ENCODE measurements at places on chromosomes 16 and 17. TPM values are rescaled to one million over a fixed set of nuclear protein-coding genes. Genes with fewer than 3 reads are reported as not detected.

The CCL14 gene
- polyA plus RNA-seq: 18.3 TPM

The CLEC16A gene
- polyA plus RNA-seq: 22.5 TPM

The TBC1D3K gene
- not detected for polyA plus RNA-seq

The PDE6G gene
- 11.2 TPM for polyA plus RNA-seq

The PHOSPHO1 gene
- 2.4 TPM for polyA plus RNA-seq

The TMEM106A gene
- polyA plus RNA-seq: 28.5 TPM

The SPPL2C gene
- polyA plus RNA-seq: not detected

The TMEM235 gene
- not detected for polyA plus RNA-seq

The KRTAP4-5 gene
- polyA plus RNA-seq: not detected

The AATK gene
- 5.2 TPM for polyA plus RNA-seq

The CHD3 gene
- polyA plus RNA-seq: 181 TPM

The NUBP2 gene
- polyA plus RNA-seq: 60.8 TPM

The GAS7 gene
- 16.5 TPM for polyA plus RNA-seq

The TP53TG3C gene
- polyA plus RNA-seq: not detected

The ZDHHC1 gene
- 18.3 TPM for polyA plus RNA-seq

DNA sequence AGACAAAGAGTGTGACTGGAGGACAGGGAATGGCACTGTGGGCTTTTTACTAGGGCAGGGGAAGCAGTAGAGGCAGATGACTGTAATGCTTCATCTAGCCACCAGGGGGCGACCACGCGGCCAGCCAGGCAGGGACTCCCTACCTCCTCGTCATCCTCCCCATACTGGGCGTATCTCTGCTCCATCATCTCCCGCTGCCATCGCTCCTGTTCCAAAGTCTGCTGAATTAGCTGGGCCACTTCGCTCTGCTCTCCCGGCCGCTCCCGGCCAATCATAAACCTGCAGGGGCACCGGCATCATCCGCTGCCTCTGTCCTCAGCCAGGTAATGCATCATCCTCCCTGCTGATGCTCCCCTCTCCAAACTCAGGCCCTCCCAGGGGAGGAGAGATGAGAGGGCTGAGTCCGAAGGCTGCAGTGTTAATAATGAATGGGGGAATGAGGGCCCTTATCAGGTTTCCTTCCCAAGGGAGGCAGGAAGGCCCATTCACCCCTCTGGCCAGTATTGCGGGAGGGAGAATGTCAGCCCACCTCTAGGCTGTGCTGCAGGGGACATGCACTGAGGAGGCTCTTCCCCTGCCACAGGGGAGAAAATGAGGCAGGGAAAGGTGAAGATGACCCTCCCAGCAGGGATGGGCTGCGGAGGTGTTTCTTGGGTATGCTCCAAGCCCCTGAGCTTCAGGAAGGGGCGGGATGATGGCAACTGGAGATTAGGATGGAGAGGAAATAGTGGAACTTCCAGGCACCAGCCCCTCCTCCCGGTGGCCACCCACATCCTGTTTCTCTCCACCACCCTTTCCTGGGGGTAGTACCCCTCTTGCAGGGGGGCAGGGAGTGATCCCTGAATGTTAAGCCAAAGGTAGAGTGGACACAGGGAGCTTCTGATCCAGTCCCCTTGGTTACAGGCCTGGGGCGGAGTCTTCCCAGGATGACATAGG, 10.3 kb upstream of the SAMD14 start:
- no peak for DNase-seq

DNA sequence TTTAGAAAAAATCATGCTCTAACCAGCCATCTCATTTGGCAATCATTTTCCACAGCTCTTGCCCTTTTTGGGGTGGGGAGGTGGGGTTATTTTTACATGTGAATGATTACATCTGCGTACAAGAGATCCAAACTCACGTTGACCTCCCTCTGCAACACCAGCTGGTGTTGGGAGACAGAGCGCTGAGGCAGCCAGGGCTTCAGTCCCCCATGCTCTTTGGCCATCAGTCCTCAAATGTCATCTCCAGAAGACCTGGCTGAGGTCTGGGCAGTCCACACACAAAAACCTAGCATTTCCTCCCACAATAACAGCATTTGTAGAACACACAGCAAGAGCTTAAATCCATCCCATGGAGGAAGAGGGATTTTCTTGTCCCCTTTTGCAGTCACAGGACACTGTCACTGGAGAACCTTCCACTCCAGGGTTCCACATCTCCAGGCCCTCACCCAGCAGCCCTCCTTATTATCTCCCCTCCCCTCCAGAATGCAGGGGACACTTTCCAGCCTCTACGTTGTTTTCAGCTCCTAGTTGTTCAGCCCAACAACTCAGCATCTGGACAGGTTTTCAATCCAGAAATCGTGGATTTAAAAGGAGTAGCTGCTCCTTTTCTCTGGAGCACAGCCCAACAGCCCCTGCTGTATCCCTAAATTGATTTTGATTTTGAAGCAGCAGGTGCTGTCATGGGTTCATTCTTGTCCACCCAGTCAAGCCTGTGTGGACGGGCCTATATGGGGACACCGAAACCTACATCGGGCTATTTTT, 21.1 kb downstream of the MEOX1 start:
- DNase-seq: no peak

GRCh38 chr17:81921996-81922565, 4.1 kb upstream of the SIRT7 start:
- DNase-seq: no peak

GRCh38 chr17:11515901-11516300, 82.4 kb upstream of the DNAH9 start:
- no peak for DNase-seq

- no peak for DNase-seq
These were observed 29.7 kb upstream of the KRT17 start for GRCh38 chr17:41653892-41654677.

- DNase-seq: no peak
These were observed 5.4 kb upstream of the RHOT1 start for GRCh38 chr17:32136856-32137255.

DNA sequence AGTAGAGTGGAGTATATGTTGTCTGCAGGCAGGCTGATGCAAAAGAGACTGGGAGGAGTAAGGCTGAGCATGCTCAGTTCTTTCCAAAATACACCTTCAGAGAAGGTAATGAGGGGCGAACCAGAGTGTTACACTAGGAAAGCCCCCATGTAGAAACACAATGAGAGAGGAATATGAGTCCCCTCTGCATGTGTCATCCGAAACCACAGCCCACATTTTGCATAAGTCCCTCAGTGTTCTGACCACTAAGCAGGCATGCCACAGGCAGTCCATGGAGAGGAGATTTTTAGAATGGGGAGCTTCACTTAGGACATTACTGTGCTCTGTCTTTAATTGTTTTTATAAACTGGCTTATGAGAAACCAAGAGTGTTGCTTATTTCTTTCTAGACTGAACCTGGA, 32.0 kb downstream of the SLC6A2 start:
- no peak for DNase-seq

GRCh38 chr17:28717578-28718332, at the start of gene RAB34:
TSS of gene RAB34 (minus strand) at chr17:28717868. CDS start at chr17:28717266, 602 bp downstream.
- peak; percentile 95 for DNase-seq

- no peak for DNase-seq
These were observed 15.5 kb downstream of the ERCC4 start for GRCh38 chr16:13935408-13935807.

- no peak for DNase-seq
These were observed 2.2 kb downstream of the HEATR9 start for GRCh38 chr17:35866341-35866950.

DNA sequence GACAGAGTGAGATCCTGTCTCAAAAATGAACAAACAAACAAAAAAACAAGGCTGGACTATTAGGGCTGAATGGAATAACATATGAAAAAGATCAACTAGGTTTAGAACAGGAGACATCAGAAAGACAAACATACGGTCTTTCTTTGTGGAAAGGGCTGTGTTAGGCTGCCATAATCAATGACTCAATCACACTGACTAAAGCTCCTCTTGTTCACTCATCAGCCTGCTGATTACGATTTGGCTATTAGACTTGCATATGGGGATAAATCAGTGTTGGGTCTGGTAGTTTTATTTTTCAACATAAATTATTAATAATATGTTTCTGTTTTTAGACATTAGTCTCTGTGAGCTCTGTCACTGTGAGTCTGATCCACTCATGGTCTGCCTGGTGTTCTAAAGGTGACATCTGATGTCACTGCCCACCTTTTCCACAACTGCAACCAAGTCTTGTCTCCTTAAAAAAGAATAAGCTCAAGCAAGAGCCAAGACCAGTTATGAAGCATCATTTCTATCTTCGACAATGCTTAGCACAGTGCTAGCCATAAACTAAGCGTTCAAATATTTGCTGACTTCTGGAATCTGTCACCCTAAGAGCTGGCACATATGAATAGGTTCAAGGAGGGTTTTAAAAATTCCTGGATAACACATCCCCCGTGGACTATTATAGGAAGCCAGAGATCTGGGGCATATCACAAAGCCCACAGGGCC, 10.2 kb downstream of the CFAP20 start:
- DNase-seq: no peak

- DNase-seq: no peak
These were observed 6.7 kb upstream of the LHX1 start for GRCh38 chr17:36930583-36930900.

- DNase-seq: no peak
These were observed 102.6 kb downstream of the GOSR1 start for GRCh38 chr17:30579610-30580315.

- no peak for DNase-seq
These were observed 101.8 kb downstream of the GAS7 start for GRCh38 chr17:10096596-10096995.

- no peak for DNase-seq
These were observed 42.6 kb downstream of the TENT4B start for GRCh38 chr16:50195756-50196155.

GRCh38 chr16:23119570-23119969, 29.7 kb downstream of the USP31 start:
- no peak for DNase-seq

DNA sequence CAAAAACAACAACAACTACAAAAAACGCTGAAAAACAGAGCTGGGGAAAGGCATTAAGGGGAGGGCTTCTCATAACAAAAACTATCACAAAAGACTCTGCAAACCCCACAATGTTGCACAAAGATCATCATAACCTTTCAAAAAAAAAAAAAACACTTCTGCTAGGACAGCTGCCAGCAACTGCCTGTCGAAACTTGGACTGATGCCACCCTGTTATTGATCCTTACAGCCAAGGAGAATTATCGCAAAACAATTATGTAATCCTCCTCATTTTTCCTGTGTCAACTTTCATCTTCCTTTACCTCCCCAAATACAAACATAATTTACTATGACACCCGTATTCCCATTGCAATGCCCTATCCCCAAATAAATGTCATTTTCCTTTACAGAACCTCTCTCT, 9.3 kb downstream of the CCDC40 start:
- no peak for DNase-seq

DNA sequence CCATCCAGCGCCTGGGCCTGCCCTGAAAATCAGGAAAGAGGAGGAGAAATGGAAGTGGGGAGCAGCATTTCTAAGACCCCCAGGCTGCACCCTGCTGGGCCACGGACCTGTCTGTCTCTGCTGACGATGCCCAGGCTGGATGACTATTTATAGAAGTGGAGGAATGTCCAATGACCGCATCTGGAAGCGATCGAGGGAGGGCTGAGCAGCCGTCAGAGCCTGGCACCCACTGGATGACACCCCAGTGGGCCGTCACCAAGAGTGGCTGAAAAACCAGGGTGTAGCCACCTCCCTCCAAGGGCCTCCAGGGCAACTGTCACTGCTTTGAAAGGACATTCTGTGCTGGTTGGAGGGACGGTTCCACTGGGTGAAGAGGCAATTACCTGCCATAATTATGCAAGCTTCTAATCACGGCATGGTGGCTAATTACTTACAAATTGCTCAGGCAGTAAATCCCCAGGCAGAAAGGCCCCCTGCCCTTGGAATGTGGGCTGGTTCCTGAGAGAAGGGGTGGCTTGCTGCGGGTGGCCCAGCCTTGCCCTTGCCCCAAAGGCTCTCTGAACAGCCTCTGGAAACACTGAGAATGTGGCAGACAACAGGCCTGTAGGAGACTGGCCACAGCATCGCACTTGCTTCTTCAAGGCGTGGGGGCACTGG, 332.1 kb downstream of the C16orf95 start:
- no peak for DNase-seq

GRCh38 chr17:79683365-79683764, 47.4 kb upstream of the ENPP7 start:
- DNase-seq: no peak

DNA sequence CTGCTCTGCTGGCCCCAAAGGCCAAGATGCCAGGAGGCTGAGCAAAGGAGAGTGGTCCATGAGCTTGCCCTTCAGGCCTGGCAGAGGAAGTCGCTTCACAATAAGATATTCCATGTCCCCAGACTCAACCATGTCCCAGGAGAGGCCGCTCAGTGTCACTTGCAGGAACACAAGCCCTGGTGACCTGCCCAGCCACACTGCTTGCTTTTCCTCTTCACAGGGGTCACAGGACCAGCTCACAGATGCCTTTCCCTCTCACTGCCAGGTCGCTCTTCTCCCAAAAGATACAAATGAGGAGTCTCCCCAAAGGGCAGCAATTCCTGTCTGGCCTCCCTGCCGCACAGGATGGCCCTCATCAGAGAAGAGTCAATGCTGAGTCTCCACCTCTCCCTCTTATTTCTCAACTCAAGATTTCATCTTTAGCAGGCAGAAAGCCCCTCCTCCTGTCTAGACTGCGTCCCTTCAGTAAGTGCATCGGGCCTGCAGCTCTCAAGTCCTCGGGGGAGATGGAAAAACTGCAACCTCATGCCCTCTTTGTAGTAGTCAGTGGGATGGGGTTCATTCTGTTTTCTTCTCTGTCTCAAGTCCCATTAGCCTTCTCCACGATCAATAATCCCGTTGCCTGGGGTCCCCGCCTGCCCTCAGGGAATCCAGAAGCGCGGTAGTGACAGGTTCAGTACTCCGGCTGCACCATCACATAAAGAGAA, 5.0 kb downstream of the JUP start:
- no peak for DNase-seq

DNA sequence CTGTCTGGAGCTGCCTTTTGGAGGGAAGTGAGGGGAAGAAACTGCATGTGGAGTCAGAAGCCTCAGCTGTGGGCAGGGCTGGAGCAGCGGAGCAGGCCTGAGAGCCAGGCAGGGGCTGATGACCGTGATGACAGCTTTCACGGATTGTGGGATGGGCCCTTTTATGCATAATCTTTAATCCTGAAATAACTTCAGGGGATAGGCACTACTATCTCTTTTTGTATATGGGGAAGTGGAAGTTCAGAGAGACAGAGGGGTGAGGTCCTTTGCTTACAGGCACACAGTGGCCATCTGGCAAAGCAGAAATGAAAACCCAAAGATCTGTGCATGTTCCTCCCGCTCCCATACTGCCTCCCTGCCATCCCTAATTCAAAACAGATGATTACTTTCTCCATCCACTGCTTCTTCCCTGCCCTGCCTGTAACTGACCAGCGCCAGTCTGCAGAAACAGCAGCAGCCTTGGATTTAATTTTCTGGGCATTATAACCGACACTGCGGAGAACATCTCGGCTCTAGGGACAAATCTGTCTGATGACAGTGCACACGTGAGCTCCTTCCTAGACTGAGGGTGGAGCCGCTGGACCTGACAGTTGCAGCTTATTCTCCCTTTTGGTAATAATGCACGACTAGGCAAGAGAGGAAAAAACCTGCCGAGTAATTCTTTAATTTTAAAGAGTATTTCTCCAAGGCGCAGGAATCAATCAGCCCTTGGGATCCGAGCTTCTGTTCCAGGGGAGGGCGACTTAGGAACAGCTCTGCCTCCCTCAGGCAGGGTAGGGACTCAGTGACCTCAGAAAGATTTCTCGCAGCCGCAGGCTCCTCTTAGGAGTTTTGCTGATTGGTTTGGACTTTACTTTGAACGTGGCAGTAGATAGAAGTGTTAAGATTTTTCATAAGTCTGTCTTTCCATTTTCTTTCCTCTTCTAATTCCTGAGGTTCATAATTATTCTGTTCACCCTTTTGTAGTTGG, 95.4 kb downstream of the UTP18 start:
- no peak for DNase-seq

Data from renal pelvis (tissue), 12 donors.